ENCODE measurements at places on chromosomes 4 and X. TPM values are rescaled to one million over a fixed set of nuclear protein-coding genes. Genes with fewer than 3 reads are reported as not detected.

GRCh38 chrX:68865300-68865699 is 36.5 kb downstream of the EFNB1 start:
- DNase-seq: no peak

The CD99L2 gene
- total RNA-seq: 51.9 TPM

The MAGEC2 gene
- not detected for total RNA-seq

GRCh38 chr4:32735856-32736590 is 2015.9 kb downstream of the PCDH7 start:
- DNase-seq: no peak

The PABPC1L2A gene
- total RNA-seq: not detected

- no peak for DNase-seq
These were observed 156.6 kb upstream of the CTSO start for GRCh38 chr4:156109943-156110900.

GRCh38 chr4:97367878-97368277 is 775.4 kb downstream of the STPG2 start:
- no peak for DNase-seq

The MAP7D2 gene
- total RNA-seq: not detected

DNA sequence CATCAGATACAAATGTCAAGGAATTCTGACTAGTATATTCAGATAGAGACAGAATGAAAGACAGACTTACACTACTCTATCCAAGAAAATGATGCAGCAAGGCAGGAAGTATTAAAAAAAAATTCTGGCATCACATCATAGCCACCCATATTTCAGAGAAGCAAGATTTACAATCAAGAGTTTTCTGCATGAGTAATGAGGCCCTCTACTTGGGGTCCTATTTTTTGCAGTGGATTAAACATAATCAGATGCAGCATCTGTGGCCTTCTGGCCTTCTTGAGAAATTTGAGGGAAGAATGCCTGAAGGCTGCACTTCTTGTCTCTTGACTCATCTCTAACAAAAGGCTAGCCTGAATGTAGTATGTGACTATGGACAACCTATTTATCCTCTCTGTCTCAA is 48.2 kb upstream of the SLIT2 start:
- no peak for DNase-seq

GRCh38 chr4:186021461-186022167 is 47.3 kb upstream of the TLR3 start:
- DNase-seq: no peak

The RAB33A gene
- total RNA-seq: 0.20 TPM

DNA sequence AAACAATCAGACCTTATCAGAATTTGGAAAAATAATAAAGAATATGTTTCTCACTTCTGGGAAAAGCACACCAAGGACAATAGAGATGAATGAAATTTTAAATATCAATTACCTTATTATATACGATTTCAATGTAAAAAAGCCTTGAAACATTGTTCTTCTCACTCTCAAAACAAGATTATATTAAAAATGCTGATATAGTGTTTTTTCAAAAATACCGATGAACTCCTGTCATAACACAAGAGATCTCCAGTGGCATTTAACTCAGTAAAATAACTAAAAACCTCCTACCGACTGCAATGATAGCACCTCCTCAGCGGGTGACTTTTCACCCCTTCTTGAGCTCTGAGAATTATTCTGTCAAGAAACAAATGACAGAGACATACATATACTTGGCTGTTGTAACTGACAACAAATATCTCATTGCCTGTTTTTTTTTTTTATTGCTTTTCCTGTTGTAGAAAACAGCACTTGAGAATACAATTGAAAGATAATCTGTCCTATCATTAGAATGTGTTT is 1237.3 kb downstream of the C4orf33 start:
- no peak for DNase-seq

DNA sequence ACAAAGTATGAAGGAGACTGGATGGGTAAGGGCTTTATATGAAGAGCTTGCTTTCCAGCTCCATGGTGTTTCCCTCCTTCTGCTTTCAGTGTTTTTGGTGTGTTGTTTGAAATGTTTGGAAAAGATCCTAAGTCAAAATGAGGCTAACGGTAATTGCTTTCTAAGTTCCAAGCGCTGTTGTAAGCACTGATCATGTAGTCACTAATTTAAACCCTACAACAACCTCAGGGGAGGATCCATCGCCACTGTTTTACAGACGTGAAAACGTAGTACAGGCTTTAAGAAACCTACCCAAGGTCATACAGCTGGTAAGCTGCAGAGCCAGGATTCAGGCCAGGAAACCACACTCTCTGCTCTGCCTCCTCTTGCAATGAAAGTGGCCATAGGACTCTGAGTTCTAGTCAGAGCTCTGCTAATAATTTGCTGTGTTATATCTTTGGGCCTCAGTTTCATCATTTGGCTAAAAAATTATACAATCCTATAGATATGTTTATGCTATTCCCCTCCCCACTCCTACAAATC is 102.9 kb upstream of the PGRMC2 start:
- no peak for DNase-seq

GRCh38 chr4:56301997-56302496 is 85.2 kb downstream of the AASDH start:
- DNase-seq: no peak

GRCh38 chrX:21802054-21802670 is 37.3 kb upstream of the MBTPS2 start:
- no peak for DNase-seq

DNA sequence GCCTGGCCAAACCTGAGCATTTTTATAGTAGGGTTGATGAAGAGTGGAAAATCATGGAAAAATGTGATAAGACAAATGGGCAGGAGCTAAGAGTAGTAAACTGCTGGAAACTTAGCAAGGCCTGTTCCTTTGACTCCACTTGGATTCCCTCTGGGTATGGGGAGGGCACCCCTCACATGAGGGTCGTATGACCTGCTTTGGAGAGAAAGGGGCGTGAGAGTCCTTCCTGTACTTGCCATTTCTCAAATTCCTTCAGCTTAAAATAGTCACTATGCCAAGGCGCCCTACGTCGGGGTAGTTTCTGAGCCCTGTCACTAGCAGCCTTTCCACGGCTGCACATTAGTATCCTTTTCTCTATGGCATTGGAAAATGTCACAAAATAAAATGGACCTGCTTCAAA is 49.1 kb downstream of the GPRIN3 start:
- no peak for DNase-seq

The ZFP42 gene
- total RNA-seq: not detected

DNA sequence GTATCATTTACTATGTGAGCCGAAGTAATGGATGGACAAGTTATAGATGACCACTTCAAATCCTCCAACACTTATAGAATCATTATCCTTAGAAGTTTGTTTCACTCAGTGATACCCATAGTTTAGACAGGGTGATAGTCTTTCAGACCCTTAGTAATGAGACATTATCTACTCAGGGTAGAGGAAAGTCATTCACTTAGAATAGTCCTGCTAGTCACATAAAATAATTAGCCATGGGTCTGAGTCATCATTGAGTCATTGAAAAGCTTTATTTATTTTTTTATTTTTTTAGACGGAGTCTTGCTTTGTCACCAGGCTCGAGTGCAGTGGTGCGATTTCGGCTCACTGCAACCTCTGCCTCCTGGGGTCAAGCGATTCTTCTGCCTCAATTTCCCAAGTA is 321.7 kb upstream of the FSTL5 start:
- DNase-seq: no peak

- DNase-seq: no peak
These were observed 66.7 kb upstream of the NOCT start for GRCh38 chr4:138948918-138949317.

DNA sequence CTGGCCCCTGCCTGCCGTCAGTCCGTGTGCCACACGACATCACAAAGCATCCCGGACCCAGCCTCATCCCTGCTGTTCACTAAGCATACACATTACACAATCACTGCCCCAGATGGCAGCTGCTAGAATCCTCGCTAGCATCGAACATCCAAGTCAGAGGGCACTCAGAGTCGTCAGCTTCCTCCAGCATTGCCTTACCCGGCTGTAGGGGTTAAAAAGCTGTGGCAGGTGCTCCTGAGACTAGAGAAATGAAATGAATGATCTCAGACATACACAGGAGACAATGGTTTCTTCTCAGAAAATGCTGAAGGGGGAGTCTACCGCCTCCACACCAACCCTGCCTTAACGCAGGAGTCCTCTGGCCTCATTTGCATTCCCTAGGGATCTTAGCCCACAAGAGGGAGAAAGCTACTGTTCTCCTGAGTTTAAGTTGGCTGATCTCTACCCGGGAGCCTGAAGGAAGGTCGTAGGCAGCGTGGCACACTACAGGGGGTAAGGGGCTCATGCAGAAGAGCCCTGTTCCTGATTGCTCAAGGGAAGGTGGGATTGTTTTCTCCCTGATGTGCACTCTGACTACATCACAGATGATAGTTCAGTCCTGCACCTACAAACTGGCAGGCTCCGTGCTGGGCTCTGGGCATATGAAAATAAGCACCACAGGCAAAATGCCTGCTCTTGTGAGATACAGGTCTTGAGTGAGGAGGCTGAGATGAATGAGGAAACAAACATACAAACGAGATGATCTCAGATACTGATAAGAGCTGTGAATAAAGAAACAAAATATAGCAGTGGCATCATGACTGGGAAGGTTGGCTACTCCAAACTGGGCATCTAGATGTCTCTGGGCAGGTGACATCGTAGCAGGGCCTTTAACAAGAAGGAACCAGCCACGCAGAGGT is 2.6 kb upstream of the KIAA0232 start:
- peak; percentile 69 for DNase-seq

The PPEF2 gene
- total RNA-seq: not detected

The FAM184B gene
- not detected for total RNA-seq

GRCh38 chr4:175435381-175435783 is 376.7 kb downstream of the GPM6A start:
- DNase-seq: no peak

GRCh38 chr4:140044337-140044902 is 109.6 kb downstream of the MAML3 start:
- DNase-seq: no peak

The SPANXN4 gene
- total RNA-seq: not detected

- DNase-seq: no peak
These were observed 265.3 kb upstream of the GK2 start for GRCh38 chr4:79673377-79673776.
